ENCODE measurements at places on chromosomes 7 and 10. TPM values are rescaled to one million over a fixed set of nuclear protein-coding genes. Genes with fewer than 3 reads are reported as not detected.

DNA sequence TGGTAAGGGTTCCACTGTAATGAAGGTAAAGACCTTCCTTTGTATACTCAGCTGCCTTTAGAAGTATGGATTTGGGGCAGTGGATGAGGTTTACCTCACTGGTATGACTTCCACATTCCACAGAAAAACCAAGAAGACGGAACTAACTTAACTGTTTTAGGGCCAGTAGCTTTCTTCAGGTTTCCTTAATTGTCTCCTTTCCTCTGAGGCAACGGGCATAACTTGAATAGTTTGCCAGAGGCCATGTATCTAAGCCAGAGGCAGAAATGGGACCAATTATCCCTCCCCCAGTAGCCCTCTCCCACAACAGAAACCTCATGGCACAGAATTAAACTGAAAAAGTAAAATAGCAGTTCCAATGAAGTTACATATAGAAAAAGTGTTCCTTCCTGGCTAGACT is 281.7 kb downstream of the PHTF2 start:
- DNase-seq, result no peak

GRCh38 chr7:132869166-132869861 is 212.6 kb downstream of the CHCHD3 start:
- peak; percentile 32 for DNase-seq

DNA sequence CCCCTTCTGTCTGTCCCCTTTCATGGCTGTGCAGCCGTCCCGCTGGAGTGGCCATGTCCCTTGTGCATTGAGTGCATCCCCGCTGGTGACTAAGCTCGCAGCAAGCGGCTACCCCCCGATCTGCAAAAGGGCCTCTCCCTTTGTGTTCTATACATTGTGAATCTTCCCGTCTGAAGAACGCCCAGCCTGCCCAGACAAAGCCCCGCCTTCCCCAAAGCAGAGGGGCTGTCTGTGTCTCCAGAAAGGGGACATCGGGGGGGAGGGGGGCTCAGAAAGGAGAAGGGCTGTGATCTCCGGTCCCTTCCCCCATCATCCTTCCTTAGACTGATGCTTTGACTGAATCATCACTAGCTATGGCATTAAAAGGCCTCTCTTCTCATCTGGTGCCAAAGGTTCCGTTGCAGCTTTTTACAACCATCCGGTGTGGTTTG is 11.9 kb downstream of the NPTX2 start:
- peak; percentile 7 for DNase-seq

DNA sequence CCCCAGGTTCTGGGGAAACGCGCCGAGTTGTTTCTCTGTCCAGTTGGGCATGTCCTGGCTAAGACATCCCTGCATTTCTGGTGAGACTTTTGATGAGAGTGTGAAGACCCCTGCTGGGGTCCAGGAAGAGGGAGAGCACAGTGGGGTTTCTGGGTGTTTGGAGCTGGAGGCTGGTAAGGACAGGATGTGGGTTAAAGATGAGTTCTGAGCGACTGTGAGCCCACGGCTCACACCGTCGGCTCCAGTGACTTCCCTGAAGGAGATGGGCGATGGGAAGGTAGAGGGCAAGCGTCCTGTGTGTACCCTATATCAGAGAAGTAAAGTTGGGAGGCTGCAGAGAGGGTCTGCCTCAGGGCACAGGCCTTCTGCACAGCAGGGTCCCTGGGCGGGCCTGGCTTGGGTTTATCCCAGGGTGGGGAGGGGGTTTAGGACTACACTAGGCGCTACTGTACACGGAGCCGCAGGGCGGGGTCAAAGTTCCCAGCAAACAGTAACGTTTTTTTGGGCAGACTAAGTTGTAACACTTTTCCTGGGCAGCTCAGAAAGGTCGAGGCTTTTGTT is 3.6 kb downstream of the EMX2 start:
- DNase-seq, result peak; percentile 62

- no peak for DNase-seq
These were observed 33.5 kb upstream of the TECTB start for GRCh38 chr10:112249722-112250121.

DNA sequence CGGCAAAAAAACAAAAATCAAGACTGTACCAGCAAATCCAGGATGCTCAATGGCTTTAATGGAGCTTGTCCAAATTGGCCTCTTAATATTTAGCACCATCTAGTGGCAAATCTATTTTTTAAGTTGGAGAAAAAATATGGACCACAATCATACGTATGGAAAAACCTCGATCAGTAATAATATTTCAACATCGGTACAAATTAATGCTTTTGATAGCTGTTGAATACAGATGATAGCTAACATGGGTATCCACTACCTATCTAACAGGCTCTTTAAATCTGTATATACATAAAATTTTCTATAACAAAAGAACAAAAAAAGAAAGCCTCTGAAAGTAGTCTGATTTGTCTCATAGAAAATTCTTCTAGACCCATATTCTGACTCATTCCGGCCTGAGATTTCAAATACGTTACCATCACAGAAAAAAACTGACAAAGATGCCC is 29.2 kb downstream of the COA1 start:
- peak; percentile 88 for DNase-seq

DNA sequence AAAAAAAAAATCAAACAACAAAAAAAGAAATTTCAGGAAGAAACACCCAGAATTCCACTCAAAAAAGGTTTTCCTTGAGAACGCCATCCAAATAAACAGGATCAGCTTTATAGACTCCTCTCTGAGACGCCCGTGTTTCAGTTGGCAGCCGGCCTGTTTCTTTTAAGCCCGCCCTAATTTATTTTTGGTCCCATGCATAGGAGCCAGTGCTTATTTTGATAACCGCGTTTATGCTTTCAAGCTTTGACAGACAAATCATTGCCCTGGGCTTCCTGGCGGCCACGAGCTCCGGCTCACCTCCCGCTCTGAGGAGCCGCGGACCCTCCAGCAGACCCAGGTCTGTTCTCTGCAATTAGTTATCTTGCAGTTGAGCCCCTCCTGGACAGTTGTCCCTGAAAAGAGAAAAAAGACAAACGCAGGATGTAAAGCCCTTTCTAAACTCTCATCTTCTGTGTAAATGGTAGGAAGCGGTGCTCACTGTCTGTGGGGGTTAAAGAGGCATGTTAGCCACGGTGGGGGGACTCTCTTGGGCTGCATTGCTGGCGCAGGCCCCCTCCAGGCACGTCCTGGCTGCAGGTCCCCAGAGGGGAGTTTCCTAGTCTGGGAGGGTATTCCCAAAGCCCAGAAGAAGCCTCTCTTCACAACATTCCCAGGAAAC is 22.2 kb upstream of the UNCX start:
- DNase-seq, result no peak

DNA sequence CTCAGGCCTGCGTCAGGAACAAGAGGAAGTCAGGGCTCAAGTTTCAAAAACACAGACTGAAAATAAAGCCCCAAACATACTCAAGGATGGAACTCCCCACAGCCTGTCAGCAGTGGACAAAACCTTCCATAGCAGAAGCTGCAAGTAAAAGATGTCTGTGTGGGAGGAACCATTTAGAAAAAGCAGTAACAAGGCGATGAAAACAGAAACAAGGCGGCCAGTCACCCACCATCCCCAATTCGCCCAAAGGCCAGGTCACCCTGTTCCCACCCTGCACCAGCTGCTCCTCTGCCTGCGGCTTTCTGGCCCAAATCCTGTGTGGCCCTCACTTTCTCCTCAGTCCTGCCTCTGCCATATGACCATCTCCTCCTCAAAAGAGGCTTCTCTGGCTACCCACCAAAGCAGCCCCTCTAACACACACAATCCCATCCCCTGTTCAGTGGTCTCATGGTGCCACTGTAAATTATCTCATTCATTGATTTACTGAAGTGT is 27.8 kb downstream of the KCNMA1 start:
- DNase-seq, result peak; percentile 16

- no peak for DNase-seq
These were observed 171.7 kb downstream of the DNAJB6 start for GRCh38 chr7:157508477-157508881.

DNA sequence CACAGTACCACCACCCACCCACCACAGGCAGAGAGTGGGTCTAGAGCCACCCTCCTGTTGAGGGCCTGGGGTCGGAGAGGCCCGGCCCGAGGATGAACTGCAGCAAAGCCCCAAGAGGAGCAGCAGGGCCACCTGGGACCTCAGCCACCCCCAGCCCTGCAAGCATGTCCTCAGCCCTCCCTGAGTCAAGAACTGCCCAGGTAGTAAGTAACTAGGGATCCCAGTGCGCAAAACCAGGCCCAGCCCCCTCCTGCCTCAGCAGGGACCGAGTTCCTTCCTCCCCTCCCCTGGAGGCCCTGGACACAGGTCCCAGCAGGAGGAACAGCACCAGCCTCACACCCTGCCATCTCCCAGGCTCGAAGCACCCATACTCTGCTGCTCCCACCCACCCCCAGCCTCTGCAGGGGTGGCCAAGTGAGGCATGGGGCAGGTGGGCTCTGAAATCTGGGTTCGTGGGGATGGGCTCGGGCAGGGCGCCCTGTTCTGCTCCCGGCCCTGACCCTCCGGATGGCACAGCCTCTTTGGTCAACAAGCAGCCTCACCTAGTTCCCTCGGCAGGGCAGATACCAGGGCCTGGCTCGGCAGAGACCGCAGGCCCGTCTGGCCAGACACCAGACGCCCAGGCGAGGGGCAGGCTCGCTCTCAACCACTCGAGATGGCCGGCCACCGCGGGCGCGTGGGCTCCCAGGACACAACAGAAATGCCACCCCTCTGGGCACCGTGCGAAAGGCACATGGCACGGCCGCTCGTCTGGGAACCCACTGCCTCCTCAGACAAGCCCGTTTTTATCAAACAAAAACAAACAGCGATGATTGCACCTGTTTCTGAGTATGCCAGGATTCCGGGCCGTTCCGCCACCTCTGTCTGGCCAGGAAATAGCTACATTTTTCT is 15.2 kb downstream of the PDGFA start:
- DNase-seq, result no peak

- DNase-seq, result no peak
These were observed 23.1 kb downstream of the KCP start for GRCh38 chr7:128887169-128888038.

DNA sequence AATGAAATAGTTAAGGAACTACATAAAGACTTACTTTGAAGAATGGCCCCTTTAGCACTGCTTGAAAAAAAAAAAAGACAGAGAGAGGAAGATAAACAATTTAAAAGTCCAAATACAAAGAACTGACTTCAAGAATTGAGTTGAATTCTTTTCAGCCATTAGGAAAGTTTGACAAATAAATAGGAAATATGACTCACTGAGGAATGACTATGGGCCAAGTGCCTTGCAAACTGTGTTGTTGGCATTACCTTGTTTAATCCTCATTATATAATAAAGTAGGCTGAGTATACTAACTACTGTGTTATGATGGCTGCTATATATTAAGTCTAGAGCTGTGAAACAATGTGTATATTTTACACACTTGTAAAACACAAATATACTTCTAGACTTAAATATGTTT is 151.1 kb downstream of the ELMO1 start:
- DNase-seq, result no peak

DNA sequence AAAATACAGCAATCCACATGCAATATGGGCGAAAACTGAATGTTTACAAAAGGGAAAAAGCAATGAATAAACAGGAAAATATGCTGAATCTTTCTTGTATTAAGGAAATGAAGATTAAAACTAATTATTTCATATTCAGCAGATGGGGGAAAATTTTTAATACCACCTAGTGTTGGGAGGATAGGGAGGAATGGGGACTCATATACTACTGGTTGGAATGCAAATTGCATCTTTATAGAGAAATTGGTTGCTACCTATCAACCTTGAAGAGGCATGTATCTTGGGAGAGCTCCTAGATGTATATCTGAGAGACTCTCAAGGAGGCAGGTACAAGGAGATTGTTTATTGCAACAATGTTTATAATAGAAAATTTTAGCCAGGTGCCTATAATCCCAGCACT is 101.4 kb downstream of the CREM start:
- no peak for DNase-seq

GRCh38 chr7:151313857-151314256 is 27.8 kb upstream of the NUB1 start:
- peak; percentile 86 for DNase-seq

DNA sequence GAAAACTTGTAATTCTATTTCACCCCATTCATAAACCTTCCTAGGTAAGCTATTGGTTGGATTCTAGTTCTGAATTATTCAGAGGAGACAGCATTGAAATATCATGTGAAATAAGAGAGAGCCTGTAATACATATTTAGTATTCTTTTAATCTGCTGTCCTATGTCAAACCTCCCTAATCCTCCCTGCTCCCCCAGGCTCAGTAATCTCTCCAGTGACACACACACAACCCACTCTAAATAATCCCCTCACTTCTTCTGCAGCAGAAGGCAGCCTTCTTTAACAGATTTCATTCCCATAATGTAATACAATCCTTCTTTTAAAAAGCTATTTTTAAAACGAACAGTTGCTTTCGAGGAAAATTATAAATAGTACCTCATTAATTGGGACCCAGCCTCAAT is 639.7 kb upstream of the AUTS2 start:
- no peak for DNase-seq

DNA sequence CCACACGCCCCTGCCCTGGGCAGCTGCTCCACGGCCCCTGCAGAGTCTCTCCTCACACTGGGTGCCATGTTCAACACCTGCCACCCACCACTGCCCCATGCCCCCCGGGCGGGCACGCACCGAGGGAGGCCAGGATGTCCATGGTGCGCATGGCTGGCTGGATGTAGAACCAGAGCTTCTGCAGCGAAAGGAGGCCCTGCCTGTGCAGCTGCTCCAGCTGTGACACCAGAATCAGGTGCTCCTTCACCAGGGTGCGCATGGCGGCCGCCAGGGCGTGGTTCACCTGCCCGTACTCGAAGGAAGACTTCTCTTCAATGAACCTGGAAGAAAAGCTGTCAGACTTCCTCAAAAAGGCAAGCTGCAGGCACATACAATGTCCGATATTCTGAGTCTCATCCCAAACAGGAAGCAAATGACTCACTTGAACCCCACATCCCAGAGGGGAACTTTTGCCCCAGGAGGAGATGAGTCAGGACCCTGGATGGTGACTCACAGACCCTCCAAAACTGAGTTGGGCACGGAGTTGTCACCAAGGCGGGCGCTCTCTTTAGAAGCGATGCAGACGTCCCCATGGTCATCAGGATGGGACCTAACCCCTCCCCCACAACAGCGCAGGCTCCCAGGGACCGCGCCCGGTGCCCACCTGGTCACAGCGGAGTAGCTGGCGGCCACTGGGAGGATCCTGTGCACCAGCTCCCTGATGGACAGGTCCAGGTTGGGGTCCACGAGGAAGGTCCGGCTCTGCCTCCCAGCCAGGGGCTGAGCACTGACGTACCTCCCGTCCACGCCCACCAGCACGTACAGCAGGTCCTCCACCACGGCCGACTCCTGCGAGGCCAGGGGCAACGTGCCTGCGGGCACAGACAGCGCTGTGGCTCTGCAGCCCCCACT is 15.5 kb downstream of the TUBGCP2 start:
- DNase-seq, result peak; percentile 89

DNA sequence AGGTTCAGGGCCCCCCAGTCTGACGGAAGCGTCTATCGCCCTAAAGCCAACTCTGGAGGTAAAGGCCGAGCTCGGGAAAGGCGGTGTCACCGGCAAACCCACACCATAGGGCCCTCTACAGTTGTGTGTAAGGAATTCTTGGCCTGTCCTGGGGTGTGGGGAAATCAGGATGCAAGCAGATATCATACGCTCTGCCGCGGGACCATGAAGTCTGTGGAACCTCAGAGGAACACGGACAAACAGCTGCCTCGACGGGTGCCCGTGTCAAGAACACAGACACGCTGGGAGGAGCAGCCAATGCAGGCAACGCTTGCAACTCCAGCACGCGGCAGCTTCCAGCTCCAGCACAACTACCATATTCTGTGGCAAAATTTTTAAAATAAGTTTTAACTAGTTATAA is 157.9 kb downstream of the DIP2C start:
- no peak for DNase-seq

The ZNF746 gene
- total RNA-seq, result 20.6 TPM

The PPP1R17 gene
- not detected for total RNA-seq

The KIAA1549 gene
- total RNA-seq, result 4.2 TPM

The KAT6B gene
- 15.0 TPM for total RNA-seq

The VSTM4 gene
- total RNA-seq, result 9.5 TPM

The ADAMTS14 gene
- total RNA-seq, result 0.97 TPM

The PIK3AP1 gene
- not detected for total RNA-seq

The RSPH10B2 gene
- total RNA-seq, result not detected
